Activated naive CD8-positive, alpha-beta T cell treated with anti-CD3 and anti-CD28 coated beads for 36 hours (primary cell): ENCODE measurements at places on chromosomes 6 and 20.

DNA sequence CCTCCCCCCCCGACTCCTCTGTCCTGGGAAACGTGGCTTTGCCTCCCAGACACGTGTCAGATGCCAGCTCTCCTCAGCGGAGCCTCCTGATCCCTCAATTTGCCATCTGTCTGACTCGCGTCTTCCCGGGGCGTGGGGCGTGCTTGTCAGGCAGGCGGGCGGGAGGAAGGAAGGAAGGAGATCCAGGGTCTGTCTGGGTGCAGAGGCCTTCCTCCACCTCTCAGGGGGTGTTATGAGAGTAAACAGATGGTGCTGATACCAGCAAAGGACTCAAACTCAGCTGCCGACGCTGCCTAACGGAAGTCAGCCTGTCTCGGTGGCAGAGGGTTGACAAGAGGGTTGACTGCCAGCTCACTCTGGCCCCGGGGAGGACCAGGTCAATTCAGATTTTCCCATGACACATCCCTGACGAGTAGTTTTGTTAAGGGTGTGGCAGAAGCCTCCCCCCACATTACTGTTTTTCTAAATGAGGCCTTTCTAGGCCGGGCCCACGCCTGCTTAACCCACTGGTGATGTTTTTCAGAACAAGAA, 17.0 kb downstream of the UQCC2 start:
- DNase-seq = peak; percentile 71

DNA sequence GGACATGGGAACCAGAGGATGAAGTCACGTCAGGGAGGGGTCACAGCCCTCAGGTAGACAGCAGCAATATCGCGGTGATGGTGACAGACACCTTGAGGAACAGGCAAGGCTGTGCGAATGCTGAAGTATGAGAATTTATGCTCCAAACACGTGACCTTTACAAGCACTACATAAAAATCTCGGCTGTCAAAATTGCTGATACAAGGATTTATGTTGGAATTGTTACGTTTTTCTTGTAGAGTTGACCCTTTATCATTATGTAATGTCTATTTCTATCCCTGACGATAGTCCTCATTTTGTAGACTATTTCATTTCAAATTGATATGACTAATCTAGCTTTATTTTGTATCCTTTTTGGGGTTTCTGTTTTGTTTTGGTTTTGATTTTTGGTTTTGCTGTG, 311.1 kb downstream of the C6orf118 start:
- no peak for DNase-seq

GRCh38 chr6:162026843-162027242, 700.7 kb downstream of the PRKN start:
- DNase-seq = no peak

DNA sequence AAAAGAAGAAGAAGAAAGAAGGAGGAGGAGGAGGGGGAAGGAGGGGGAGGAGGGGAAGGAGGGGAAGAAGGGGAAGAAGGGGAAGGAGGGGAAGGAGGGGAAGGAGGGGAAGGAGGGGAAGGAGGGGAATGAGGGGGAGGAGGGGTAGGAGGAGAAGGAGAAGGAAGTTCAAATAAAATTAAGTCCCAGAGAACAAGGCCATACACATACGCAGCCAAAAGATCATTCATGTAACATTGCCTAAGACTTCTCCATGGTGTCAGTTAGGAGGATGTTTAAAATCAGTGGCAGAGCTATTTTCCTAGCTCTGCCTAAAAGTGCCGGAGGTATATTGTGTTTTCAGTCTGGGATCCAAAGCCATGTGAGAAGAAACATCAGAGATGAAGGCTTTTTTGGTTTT, 75.8 kb downstream of the PLCB4 start:
- DNase-seq = no peak

- no peak for DNase-seq
These were observed 141.0 kb upstream of the COL21A1 start for GRCh38 chr6:56388415-56388755.

- DNase-seq = no peak
These were observed 70.8 kb upstream of the SLC35B3 start for GRCh38 chr6:8506126-8506525.

DNA sequence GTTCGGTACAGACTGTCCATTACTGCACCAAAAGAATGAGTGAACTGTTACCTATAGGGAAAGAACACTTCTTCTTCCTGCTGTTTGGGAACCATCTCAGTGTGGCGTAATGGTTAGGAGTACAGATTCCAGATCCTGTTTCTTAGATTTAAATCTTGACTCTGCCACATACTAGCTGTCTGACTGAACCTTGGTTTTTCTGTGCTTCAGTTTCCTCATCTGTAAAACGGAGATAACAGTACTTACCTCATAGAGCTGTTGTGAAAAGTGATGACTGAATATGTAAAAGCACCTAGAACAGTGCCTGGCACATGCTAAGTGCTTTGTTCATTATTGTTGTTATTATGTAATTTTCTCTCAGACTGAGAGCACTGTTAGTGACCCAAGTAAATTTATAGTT, 39.8 kb downstream of the STX11 start:
- no peak for DNase-seq

GRCh38 chr20:17579369-17580039, 9.6 kb downstream of the DSTN start:
- DNase-seq = no peak

GRCh38 chr6:130575971-130576370, 210.2 kb downstream of the TMEM200A start:
- DNase-seq = peak; percentile 61

DNA sequence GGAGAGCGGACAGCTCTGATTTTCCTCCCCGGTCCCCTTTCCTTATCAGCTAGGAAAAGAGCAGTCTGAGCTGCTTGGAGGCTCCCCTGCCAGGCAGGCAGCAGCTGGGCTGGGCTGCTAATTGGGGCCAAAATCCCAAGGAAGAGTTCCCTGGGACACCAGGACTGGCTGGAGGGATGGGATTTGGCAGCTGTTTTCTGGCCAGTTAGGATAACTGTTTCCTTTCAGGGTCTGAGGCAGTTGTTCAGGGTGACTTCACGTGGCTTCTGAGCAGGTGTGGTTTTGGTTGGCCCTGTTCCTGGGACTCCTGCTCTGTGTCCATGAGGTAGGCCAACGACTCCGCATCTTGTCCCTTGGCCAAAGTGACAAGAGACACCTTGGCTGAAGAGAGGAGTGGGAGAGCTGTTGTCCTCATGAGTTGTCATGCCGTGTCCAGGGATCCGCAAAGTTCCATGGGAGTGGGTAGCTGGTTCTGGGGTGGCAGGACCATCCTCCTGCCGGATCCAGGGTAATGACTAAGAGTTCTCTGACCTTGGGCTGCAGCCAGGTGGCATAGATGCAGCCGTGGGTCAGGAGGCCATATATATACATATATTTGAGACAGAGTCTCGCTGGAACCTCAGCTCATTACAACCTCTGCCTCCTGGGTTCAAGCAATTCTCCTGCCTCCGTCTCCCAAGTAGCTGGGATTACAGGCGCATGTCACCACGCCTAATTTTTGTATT, 21.2 kb downstream of the MRPS18A start:
- no peak for DNase-seq

- no peak for DNase-seq
These were observed 377.7 kb downstream of the CDH4 start for GRCh38 chr20:61629602-61630390.

DNA sequence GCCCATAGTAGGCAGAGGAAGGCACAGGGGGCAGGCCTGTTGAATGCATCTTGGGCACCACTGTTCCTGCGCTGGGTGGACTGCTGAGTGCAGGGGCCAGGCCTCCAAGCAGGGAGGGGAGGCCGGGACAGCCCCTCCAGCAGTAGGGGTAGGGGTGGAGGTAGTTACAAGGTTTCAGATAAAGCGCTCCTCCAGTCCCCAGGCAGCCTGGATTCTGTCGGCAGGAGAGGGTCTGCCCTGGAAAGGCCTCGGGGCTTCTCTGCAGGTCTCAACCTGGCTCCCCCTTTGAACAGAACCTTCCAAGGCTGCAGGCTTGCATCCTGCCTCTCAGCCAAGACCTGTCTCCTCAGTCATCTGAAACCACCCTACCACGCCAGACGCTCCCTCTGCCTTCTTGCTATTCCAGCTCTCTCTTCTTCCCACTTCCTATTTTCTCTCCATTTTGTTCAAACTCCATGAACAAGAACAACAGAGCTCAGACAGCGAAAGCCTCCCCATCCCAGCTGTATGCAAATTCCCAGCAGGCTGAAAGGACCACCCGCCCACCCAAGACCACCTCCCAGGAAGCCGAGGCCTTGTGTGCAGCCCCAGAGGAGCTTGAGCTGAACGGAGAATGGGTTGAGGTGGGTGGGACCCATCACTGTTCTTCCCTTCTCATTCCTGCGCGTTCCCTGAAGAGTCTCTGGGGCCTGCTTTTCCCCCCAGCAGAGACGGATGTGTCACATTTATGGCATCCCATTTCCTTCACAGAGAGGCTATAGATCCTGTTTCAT, 1.4 kb downstream of the MLN start:
- no peak for DNase-seq

- no peak for DNase-seq
These were observed 62.4 kb upstream of the QKI start for GRCh38 chr6:163352011-163352685.

DNA sequence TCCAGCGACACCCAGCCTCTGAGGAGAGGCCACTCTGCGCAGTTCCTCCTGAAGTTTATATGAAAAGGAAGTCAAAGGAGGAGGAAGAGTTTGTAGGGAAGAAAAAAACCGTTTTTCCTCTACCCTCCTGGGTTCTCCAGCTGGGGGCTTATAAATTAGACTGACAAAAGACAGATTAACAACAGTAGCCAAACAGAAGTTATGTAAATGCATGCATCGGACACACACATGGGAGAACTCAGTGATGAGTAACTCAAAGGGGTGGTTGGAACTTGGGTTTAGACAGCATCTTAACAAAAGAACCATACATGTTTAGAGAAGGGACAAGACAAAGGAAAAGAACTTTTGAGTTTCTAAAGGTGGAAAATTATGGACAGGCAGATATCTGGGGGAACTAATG, 71.2 kb downstream of the CD24 start:
- DNase-seq = no peak

DNA sequence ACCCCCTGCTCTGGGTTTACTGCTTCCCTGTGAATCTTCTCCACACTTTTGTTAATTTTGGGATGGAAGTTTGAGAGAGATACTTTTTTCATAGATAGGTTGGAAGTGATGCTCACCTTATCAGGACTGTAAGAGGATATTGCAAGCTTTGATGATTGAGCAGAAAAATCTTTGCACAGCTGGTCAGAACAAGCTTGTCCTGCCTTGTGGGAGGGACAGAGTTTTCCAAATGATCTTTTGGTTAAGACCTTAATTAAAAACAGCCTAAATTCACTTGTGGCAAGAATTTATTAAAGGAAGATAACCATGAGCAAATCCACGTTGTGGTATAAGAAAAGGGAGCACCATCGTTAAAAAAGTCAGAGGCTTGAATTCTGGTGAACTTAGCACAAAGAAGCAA, 32.2 kb downstream of the E2F3 start:
- DNase-seq = no peak

GRCh38 chr6:16355699-16356446, 117.5 kb downstream of the GMPR start:
- DNase-seq = no peak

- DNase-seq = no peak
These were observed 21.4 kb downstream of the GSTA2 start for GRCh38 chr6:52741872-52742271.

DNA sequence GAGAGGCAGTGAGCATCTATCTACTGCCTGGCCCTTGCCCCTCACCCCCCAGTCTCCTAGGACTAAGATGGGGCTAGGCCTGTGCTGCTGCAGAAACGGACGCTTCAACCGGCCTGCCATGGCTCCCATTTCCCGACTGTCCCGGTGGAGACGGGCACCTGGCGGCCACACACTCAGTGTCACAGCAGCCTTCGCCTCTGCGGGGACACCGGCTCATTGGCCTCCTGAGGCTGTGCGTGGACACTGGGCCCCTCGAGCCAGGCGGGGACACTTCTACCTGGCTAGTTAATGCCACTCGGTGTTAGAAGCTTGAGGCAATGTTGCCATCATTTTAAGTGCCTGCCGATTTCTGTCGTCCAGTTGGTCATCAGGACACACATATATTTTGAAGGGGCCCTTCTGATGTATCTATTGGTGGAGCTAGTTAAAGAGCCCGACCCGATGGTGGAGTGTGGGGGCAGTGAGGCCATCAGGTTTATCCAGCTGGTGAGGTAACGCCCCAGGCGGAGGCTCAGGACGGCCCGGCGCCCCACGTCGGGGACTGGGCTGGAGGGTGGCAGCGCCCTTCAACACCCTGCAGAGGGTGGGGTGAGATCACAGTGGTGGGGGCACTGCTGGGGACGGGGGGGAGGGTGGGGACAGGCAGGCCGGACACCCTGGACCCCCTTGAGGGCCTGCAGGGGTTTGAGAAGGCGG, 58.9 kb upstream of the GATA5 start:
- DNase-seq = no peak

GRCh38 chr6:17004269-17004668, 97.6 kb upstream of the STMND1 start:
- DNase-seq = no peak

- no peak for DNase-seq
These were observed 59.0 kb downstream of the THEMIS start for GRCh38 chr6:127841811-127842210.

DNA sequence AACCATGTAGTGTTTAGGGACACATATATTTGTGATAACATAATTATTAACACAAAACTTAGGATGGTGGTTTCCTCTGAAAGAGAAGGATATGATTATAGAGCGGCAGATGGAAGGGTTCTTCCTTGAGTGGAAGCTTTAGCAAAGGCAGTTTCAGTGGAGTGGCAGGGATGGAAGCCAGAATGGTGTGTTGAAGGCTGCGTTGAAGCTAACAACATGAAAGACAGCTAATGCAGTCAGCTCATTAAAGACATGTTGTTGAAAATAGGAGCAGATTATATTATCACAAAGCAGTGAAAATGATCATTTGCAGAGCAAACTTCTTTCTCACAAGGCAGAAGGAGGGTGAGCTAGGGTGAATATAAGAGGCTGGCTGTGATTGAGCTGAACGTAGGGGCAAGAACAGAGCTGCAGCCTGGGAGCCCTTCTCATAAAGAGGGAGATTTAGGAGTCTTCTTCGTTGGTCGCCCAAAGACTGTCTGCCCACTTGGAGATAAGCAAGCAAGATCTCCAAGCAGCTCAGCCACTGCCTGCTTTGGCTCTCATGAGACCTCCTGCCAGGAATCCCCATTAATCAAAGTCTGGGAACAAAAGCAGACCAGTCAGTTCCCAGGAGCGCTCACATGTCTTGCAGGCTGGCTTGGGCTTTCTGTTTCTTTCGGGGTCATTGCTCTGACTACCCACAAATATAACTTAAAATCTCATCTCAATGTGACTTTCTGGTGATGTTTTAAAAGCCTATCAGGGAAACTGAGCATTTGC, 2.6 kb upstream of the ANKRD6 start:
- DNase-seq = no peak
